DND-41 (cell line): ENCODE measurements at places on chromosomes 12 and 14.
A peak's percentile ranks its signal among the peaks of the same experiment; 100 is the strongest.

- no peak for DNase-seq
Measured at GRCh38 chr12:75585330-75585729, 73.9 kb upstream of the KRR1 start.

- DNase-seq = no peak
Measured at GRCh38 chr14:61620130-61620946, 75.0 kb upstream of the HIF1A start.

DNA sequence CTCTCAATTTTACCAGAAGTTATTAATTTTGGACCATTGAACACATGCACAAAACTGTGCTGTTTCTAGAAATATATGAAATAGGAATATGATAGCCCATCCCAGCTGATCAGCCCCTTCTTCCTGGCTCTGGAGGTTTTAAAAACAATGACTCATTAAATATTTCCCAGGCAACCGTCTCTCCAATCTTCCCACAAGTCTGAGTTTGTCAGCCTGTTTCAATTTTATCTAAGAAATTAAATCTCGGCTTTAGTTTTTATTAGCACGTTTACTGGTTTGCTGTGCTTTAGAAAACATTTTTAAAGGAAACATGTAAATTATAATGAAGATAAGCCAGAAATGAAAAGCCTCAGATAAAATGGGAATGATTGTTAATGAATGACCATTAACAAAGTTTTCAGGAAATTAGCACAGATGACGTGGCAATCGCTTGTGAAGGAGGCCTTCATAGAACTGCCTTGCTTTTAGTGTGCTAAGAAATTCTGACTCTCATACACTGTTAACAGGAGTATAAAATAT, 89.3 kb upstream of the RAP1B start:
- DNase-seq = no peak

DNA sequence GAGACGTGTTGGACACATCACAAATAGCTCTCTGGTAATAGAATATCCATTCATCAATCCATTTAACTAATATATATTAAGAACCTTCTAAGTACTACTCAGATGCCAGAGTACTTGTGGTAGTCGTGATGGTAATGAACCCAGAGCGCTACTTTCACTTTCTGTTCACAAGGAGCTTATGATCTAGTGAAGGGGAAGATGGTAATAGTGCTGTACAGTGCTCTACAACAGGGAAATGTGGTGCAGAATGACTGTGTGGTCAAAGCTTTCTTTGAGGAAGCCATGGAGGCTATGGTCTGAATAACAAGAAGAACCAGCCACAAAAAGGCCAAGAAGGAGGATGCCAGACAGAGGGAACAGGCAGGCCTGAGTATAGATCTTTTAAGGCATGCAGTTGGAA, 212.0 kb downstream of the PTPRO start:
- DNase-seq = peak; percentile 66

GRCh38 chr12:57475271-57476161, 4.2 kb downstream of the ARHGAP9 start:
- no peak for DNase-seq

GRCh38 chr12:89803412-89803811, 94.8 kb upstream of the ATP2B1 start:
- no peak for DNase-seq

- DNase-seq = no peak
Measured at GRCh38 chr12:1566449-1567135, 27.8 kb downstream of the FBXL14 start.

DNA sequence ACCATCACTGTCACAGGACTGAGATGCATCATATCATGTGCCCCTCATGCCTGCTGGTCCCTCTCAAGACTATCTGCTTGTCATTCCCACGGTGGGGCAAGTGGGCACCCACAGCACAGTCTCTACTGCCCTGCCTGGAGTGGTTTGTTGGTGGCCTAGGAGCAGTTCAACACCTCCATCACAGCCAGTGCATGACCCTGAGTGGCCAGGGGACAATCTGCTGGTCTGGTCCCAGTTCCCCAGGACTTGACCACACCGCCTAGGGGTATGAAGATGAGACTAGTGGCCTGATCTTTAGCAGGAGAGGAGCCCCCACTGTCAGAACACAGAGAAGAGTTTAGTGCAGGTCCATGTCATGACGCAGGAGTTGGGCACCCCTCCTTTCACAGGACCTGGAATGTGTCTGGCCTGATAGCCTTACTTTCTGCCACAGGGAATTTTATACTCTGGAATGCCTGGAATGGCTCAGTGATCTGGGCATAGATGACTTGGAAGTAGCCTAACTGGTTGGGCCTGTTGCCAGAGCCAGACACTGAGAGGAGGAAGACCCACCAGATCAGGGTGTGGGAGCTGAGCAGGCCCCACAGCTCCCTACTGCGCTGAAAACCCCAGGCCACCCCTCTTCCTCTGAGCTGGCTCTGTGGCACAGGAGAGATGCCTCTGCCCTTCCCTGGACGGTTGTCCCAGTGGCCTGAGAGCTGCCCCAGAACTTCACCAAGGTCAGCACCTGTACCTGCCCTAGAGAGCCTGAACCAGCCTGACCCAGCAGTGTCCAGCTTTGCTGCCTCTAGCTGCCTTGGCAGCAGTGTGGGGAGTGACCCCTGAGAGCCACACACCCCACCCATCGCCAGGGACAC, 83.3 kb downstream of the PUS7L start:
- DNase-seq = no peak

DNA sequence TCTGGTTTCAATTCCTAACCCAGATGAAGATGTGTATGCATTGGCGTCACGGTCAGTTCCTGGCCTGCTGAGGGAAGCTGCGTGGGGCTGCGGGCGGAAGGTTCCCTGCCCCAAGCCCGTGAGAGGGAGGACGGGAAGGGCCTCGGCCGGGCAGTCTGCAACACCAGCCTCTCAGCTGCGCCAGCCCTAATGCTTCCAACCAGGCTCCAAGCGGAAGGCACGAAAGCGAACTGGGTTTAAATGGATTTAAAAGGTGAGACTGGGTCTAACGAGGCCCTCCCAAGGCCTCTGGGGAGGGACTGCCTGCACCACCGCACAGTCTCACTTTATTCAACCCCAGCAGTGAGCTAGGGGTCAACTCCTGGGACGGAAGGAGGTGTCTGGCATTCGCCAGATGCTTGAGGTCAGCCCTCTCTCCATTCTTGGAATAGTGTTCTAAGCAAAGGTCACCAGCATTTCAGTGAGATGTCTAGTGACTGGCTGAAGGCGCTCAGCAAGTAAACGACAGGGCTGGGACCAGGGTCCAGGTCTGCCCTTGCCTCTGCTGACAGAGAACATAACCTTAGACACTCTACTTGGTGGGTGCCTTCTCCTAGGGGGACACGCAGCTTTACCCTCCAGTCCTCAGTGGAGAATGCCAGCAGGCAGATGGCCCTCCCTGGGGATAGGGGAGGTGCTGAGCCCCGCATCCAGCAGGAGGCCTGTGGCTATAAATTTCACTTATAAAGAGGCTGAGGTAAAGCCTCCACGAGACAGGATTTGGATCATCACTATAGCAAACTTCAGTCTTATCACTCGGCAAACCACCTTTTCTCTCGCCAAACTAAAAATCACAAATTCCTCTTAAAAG, 92.2 kb downstream of the PIWIL1 start:
- no peak for DNase-seq

GRCh38 chr12:38921025-38921677, 15.8 kb upstream of the CPNE8 start:
- DNase-seq = no peak

- no peak for DNase-seq
Measured at GRCh38 chr12:95693689-95694088, 96.9 kb downstream of the NTN4 start.

DNA sequence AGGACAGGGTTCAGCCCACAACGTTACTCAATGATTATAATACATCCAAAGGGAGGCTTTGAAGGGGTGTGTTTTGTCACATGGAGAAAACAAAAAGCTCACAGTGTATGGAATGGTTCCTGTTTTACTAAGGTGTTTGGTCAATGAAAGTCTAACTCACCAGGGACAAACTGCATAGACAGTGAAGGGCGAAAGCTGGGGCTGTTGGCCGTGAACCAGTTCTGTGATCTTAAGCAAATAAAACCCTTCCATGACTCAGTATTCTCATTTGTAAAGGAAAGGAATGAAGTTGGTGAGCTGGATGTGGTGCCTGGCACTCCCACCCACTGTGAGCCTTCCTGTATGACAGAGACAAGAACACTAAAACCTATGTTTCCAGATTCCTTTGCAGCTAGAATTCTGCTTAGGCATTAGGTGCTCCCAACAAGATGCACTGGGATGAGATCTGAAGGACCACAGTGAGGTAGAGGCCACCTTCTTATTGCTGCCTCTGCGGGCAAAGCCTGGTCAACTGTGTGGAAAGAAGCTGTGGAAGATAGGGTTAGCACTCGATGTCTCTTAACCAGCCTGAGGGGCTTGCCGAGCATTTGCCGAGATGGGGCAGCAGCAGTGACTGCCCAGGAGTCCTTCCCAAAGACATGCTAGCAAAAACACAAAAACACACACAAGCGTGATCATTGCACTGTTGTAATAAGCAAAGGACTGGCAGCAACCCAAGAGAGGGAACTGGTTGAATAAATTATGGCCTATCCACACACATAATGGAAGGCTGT, 48.5 kb downstream of the VCPKMT start:
- no peak for DNase-seq

DNA sequence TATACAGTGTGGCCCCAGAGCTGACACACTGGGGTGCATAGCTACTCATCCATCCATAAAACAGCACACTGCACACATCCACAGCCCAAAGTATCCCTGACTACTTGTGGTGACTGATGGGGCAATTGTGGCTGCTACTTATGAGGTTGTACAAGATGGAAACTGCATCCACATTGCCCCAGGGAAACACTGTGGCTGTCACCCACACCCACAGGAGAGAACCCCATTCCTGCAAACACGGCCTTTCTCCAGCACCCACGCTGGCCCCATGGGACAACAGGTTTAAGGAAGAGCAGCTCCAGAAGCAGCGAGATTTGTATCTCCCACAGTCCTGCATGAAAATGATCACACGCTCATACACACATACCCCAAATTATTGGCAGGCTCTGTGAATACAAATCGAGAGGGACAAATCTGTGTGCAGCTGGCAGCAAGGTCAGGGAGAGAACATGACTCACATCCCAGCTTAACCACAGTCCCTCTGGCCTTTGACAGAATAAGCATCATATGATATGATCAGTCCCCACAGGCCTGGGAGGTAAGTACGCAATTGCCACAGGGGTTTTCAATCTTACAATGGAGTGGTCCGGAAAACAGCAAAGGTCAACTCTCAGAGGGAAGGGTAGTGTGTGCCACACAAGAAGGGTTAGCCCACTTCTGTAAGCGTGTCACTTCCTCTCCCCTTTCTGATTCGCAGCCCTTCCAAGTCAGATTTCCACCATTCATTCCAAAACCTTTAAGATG, 61.9 kb downstream of the ESR2 start:
- no peak for DNase-seq

GRCh38 chr12:54060174-54060974, 6.7 kb downstream of the HOXC4 start:
- no peak for DNase-seq

- DNase-seq = no peak
Measured at GRCh38 chr12:27422697-27423096, 23.8 kb upstream of the SMCO2 start.

DNA sequence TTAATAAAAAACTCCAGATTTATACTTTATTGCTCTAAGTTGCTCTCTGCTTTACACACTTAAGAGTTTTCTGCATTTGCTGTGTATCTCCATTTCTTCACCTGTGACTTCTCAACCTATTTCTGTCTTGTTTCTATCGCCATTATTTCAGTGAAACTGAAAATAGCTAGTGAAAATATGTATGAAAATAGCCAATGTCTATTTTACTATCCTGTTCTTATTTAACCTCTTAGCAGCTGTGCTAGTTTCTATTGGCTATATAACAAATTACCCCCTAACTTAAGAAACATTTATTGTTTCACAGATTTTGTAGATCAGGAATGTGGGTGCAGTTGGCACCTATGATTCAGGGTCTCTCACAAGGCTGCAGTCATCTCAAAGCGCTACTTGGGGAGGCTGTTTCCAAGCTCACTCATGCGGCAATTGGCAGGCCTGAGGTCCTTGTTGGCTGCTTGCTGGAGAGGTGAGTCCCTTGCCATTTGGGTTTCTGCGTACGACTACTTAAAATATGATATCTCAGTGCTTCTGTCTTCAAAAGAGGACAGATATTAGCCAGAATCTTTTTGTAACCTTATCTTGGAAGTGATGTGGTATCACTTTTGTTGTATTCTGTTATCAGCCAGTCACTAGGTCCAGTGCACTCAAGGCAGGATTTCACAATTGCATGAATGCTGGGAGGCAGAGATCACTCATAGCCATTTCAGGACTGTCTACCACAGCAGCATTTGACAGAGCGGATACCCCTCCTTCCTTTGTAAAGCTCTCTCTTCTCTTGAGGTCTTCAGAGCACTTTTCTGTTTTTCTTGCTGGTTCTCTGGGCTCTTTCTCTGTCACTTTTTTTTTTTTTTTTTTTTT, 7.2 kb downstream of the ERC1 start:
- DNase-seq = no peak

- peak; percentile 36 for DNase-seq
Measured at GRCh38 chr14:60656686-60657455, 7.6 kb upstream of the SIX1 start.

- DNase-seq = no peak
Measured at GRCh38 chr12:58529897-58530741, 390.2 kb downstream of the LRIG3 start.

GRCh38 chr12:9813821-9814798, 13.2 kb upstream of the KLRF1 start:
- peak; percentile 91 for DNase-seq

GRCh38 chr14:103056322-103057027, 874 bp downstream of the CDC42BPB start:
- DNase-seq = no peak

DNA sequence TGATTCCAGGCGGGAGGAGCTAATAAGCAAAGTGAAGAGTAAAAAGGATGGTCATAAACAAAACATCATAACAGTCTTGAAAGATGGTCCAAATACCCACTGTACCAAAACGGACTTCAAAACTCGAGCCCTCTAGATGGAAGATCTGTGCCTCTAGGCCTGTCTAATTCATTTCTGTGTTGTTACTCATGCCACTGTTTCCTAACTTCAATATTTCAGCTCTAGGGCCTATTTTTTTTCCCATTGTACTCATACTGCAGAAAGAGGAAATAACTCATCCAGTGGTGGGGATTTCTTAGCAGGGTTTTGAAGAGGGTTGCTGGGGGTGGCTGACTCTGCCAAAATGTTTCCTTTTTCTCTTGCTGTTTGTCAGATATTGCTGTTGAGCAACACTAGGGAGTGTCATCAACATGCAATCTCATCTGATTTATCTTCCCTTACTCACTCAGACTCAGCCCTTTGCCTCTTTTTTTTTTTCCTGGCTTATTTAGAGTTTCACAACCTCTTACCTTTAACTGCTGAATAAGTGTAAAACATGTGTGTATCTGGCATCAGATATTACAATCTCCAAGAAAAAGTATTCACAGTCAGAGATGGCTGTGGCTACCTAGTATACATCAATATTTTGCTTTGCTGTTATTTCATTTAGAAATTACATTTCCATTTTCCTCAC, 189.6 kb downstream of the DUSP6 start:
- peak; percentile 52 for DNase-seq

- DNase-seq = no peak
Measured at GRCh38 chr12:115672086-115672485, 605.4 kb downstream of the MED13L start.
